ENCODE measurements at places on chromosomes 16 and 17. TPM values are rescaled to one million over a fixed set of nuclear protein-coding genes. Genes with fewer than 3 reads are reported as not detected.

- H3K36me3 ChIP-seq = no peaks in the 10 kb centered on the region
- no peak overlapping the region for H3K4me3 ChIP-seq
- no peak overlapping the region for H3K27ac ChIP-seq
- peaks cover 2% of the 10 kb centered on the region for H3K4me1 ChIP-seq
Observed at GRCh38 chr16:51540259-51540658, 389.2 kb upstream of the SALL1 start.

DNA sequence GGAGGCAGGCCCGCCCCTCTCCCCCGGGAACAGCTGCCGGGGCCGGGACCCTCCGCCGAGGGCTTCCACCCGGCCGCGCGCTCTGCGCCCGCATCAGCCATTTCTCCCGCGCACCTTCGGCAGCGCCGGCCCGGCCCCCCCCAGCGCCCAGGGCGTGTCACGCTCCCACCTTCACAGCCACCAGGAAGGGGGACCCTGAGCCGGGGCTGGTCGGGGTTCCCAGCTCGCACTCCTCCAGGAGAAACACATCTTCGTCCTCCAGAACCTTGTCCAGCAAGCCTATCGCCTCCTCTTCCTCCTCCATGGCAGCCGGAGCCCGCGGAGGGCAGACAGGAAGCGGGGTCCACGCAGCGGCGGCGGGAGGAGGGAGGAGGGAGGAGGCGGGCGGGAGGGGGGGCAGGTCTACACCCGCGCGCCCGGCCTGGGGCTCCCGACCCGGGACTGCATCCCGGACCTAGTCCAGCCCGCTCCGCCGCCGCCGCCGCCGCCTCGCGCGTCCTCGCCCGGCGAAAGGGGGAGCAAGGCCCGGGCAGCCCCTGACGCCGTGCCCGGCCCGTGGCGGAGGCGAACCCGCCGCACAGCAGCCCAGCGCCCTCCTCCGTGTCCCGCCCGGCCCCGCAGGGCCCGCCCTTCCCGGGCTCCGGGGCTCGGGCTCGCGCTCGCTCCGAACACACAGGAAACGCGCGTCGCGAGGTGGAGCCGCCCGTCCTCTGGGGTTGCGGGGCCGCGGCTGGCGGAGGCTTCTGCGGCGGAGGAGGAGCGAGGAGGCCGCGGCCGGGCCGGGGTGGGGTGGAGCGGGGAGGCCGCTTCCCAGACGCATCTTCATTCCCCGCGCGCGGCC lies 70.8 kb downstream of the ABR start:
- H3K27ac ChIP-seq = peak overlapping the region; percentile 88
- DNase-seq = peak; percentile 49
- H3K4me3 ChIP-seq = peak overlapping the region; percentile 66
- H3K27me3 ChIP-seq = no peaks in the 10 kb centered on the region
- no peaks in the 10 kb centered on the region for H3K36me3 ChIP-seq

DNA sequence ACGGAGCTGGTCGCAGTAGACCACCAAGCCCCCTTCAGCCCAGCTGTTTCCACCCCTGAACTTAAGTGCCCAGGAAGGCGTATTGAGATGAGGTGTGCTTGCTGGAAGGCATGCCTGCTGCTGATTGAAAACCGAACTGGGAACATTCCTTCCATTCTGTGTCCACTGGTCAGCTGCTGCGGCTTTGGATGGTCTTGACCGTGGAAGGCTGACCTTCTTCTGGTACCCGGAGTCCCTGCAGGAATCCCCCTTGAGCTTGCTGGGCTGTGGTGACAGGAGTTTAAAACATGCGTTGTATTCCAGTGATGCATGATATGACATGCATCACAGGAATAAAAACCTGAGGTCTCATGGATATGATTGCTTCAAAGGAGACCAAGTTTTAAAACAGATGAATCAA lies 31.4 kb downstream of the IL4R start:
- H3K4me1 ChIP-seq = no peaks in the 10 kb centered on the region
- no peak overlapping the region for H3K4me3 ChIP-seq

DNA sequence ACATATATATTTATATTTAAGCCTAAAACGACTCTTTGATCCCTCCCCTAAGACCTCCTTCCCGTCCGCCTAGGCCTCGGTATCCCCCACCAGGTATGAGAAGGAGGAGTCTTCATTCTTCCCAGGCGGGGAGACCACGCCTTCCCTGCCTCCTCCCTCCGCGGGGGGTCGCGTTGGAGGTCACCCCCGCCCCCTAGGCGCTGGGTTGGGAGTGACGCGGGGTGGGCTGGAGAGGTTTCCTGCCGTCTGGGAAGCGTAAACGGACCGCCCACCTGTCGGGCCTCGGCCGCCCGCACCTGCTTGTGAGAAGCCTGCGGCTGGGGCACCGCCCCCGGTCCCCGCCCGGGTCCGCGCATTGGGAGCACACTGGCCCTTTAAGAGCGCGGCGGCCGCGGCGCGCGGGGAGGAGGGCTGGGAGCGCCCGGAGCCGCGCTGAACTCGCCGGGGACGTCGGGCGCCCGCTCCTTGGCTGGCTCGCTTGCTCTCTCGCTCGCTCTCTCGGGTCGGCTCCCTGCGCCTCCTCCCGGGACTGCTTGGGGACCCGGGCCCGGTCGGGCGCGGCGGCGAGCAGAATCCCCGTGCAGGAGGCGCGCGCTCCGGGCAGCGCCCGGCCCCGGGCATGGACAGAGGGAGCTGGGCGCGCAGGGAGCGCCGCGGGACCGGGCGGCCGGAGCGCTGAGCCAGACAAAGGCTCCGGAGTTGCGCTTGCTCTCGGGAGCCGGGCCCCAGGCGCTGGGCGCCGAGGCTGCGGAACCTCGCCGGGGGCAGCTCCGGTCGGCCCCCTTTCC lies at the start of gene MMP15:
TSS of gene MMP15 (plus strand) at position 404 of the 788 bp plus-strand sequence. CDS start 597 bp downstream, outside the sequence.
- DNase-seq = peak; percentile 56
- peak within 1 kb of the TSS; percentile 56 for H3K4me3 ChIP-seq
- peak within 1 kb of the TSS; percentile 40 for H3K27ac ChIP-seq
- peaks cover 11% of the 10 kb centered on the region for H3K4me1 ChIP-seq
- H3K27me3 ChIP-seq = no peaks in the 10 kb centered on the region

GRCh38 chr16:72829846-72830775 lies 217.8 kb downstream of the ZFHX3 start:
- H3K4me1 ChIP-seq = no peaks in the 10 kb centered on the region
- no peak overlapping the region for H3K4me3 ChIP-seq
- no peaks in the 10 kb centered on the region for H3K27me3 ChIP-seq
- DNase-seq = no peak

DNA sequence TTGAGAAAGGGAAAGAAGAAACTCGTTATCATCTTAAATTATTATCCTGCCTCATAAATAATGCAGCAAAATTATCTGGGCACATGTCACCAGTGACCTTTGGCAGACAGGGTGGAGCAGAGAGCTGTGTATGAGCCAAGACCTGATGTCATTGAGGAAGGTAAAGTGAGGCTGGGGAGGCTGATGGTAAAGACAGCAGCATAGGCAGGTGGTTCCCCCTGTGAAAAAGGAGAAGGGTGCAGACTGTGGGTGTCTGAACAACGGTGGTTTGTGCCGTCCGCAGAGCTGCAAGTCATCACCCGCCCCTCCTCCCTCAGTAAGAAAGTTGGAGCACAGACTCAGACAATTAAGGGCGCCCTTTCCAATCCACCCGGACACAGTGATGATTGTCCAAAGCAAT lies 30.8 kb upstream of the METTL16 start:
- no peak for DNase-seq
- no peaks in the 10 kb centered on the region for H3K27me3 ChIP-seq
- H3K4me1 ChIP-seq = no peaks in the 10 kb centered on the region
- no peak overlapping the region for H3K4me3 ChIP-seq
- H3K27ac ChIP-seq = no peak overlapping the region
- H3K36me3 ChIP-seq = no peaks in the 10 kb centered on the region

The DNAH3 gene
- total RNA-seq = 0.94 TPM

The KRTAP3-3 gene
- total RNA-seq = not detected

The GNG13 gene
- total RNA-seq = not detected

All from ovary (tissue), 10 donors.